Stimulated activated CD8-positive, alpha-beta memory T cell treated with anti-CD3 and anti-CD28 coated beads, Interleukin-4, amount 100 ng/mL, for 4 hours (primary cell): ENCODE measurements at places on chromosomes 1 and 21.
A peak's percentile ranks its signal among the peaks of the same experiment; 100 is the strongest.

DNA sequence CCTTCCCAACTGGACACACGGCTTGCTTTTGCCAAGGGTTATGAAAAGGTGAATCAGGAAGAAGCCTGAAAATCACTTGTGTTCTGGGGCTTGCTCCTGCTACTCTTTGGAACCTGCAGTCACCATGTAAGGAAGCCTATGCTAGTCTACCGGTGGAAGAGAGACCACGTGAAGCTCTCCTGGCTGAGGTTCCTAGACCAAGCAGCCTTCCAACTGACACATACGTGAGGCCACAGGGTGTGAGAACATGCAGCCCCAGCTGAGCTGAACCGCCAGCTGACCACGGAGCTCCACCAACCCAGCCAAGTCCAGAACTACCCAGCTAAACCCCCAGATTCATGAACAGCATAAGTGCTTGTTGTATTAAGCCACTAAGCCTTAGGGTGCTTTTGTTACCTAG, 72.8 kb upstream of the KRTAP19-8 start:
- no peak for DNase-seq

- DNase-seq = no peak
These were observed 152.9 kb upstream of the DAB1 start for GRCh38 chr1:57576756-57577155.

DNA sequence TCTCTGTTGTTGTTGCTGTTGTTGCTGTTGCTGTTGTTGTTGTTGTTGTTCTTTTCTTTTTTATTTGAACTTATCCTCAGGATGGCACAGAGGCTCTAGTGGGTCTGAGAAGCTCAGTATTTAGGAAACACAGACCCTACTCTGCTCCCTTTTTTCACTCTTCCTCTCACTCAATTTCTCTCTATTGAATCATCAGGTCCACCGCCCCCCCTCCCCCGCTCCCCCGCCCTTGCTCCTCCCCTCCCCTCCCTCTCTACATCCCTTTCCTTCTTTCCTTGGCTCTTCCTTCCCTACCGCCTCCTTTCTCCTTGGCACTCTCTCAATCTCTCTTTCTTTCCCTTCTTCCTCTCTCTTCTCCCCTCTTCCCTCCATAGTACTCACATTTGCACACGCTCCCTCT, 218.5 kb upstream of the ZC3H12A start:
- DNase-seq = no peak

DNA sequence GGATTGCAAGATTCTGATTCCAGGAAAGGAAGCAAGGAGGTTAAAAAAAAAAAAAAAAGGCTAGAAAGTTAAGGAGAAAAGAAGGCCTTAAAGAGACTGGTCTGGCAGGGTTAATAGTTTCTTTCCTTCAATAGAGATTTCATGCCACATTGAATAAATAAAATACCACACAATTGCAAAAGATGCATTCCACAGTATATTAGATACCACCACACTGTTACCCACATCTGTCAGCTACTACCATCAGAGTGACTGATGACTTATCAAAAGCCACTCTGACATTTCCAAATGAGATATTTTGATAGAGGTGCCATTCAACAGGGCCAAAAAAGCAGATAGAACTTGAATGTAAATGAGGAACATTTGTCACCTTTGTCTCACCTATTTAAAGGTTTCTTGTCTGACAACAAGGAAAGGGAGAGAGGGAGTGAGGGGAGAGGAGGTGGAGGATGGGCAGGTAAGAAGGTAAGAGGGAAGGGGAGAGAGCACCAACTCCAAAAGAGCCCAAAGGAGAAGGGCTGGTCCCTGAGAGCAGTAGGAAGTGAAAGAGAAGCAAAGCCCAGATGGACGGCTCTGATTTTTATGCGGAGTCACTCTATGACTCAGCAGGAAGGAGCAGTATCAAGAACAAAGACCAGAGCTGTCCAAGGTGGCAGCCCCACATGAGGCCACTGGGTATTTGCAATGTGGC, 38.3 kb downstream of the LRRN2 start:
- DNase-seq = no peak

DNA sequence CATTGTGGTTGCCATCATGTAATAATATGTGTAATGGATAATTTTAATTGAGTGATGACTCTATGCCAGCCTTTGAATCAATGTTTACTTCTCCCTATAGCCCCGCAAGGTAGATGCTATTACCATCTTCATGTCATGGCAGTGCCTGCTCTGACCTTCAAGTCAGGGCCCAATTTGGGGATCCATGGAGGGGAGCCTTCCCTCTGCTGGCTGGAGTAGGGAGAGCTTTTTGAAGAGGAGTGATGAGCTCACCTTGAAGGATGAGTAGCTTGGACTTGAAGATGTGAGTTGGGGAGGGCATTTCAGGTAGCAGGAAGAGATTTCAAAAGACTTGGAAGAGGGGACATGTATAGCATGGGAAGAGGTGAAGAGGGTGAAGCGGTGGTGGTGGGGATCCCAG, 189.2 kb downstream of the FOXD2 start:
- no peak for DNase-seq

- no peak for DNase-seq
These were observed 19.6 kb upstream of the C1orf159 start for GRCh38 chr1:1135339-1136136.

GRCh38 chr1:112524251-112524650, 15.5 kb downstream of the WNT2B start:
- DNase-seq = no peak

DNA sequence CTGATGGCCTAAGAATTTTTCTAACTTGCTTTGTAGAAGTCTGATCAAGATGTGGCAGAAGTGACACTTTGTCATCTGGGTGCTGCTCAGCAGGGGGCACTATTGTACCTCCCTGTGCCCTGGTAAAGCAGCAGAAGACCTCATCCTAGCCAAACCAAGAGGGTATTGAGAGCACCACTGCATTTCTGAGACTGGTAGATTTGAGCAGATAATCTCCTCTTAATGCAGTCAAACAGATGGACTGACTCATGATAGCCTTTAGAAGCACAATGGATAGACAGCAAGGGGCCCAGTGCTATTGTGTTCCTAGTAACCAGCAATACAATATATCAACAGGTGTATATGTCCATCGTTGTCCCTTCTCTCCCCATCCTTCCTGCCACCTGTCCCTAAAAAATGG, 5.7 kb downstream of the TPM3 start:
- DNase-seq = peak; percentile 31

GRCh38 chr1:110800079-110800478, 72.9 kb upstream of the CD53 start:
- DNase-seq = no peak

DNA sequence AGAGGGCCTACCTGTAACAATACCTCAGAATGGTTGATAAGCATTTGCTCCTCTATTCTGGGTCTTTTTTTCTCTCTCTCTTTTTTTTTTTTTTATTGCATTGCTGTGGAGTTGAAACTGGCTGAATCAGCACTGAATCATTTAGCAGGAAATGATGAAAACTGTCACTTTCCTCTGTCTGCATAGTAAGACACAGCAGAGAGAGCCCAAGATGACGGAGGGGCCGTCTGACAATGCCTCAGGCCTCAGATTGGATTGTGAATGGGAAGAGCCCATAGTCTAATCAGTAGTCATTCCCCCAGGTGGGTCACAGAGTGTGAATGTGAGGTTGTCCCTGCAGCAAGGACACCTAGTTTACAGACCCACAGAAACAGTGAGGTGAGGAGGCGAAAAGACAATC, 193.2 kb upstream of the PLXNA2 start:
- DNase-seq = no peak

DNA sequence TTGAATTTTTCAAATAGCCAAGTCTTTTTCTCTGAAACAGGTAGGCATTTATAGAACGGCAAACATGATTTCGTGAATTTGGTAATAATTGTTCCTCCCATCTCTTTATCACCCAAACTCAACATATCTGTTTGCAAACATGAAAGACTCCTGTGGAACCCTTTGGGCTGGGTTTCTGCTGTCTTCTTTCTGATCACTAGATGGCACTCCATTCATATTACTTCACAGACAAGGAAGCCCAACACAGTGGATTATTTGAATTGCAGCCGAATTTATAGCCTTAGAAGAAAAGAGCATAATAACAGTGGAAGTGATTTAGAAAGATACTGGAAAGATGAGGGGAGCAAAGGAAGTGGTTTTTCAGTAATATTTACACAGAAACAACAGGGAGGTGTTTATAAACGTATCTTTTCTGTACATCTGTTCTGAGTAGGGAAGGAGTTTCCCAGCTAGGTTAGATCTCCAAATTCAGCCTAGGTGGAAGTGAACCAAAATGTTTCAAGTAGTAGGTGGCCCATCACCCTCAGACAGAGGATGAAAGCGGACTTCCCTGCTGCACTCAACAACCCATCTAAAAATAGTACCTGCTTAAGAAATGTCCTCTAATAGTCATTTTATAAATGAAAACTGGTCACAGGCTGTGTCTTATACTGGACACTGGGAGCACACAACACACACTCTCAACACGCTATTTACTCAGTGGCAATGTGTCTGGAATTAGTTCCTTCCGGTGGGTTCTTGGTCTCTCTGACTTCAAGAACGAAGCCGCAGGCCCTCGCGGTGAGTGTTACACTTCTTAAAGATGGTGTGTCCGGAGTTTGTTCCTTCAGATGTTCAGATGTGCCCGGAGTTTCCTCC, 67.6 kb downstream of the MAP3K21 start:
- no peak for DNase-seq

GRCh38 chr1:204560590-204561150, 44.5 kb downstream of the MDM4 start:
- no peak for DNase-seq

DNA sequence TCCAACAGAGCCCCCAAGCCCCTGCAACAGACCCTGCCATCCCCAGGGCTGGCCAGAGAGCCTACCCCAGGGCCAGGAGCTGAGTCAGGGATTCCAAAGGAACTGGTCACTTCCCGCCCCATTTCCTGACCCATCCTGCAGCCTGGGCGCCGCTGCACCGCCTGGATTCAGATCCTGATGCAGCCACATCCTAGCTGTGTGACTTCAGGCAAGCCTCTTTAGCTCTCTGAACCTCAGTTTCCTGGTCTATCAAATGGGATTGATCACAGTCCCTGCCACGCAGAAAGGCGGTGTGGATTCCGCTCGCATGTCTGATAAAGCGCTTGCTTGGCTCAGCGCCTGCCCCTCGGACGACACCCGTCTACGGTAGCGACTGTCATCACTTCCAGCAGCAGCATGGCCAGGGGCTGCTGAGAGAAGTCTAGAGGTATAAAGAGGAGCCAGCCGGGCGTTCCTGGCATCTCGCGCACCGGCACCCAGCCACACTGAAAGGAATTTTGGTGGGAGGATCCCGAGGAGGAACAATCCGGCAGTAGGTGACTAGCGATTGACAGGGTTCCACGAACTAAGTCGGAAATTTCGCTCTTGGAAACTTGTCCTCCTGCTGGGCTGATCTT, 10.1 kb downstream of the EPHA2 start:
- DNase-seq = no peak

DNA sequence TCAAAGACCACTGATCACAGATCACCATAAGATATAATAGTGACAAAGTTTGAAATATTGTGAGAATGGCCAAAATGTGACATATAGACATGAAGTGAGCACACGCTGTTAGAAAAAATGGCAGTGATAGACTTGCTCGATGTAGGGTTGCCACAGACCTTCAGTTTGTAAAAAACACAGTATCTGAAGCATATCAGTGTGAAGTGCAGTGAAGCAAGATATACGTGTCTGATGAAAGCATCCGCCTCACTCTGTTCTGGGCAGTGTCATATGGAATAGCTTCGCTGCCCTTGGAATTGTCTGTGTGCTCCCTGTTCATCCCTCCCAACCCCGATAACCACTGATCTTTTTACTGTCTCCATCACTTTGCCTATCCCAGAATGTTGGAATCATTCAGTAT, 50.7 kb downstream of the GALNT2 start:
- no peak for DNase-seq

GRCh38 chr1:18504609-18505008, 23.9 kb downstream of the KLHDC7A start:
- no peak for DNase-seq
